ENCODE measurements at places on chromosomes 16 and 17.

- no peak for DNase-seq
Observed at GRCh38 chr17:41904242-41904841, 14.4 kb downstream of the ACLY start.

- DNase-seq = no peak
Observed at GRCh38 chr17:12637015-12637414, 28.7 kb upstream of the MYOCD start.

- DNase-seq = no peak
Observed at GRCh38 chr17:81991684-81992305, 14.4 kb downstream of the ASPSCR1 start.

DNA sequence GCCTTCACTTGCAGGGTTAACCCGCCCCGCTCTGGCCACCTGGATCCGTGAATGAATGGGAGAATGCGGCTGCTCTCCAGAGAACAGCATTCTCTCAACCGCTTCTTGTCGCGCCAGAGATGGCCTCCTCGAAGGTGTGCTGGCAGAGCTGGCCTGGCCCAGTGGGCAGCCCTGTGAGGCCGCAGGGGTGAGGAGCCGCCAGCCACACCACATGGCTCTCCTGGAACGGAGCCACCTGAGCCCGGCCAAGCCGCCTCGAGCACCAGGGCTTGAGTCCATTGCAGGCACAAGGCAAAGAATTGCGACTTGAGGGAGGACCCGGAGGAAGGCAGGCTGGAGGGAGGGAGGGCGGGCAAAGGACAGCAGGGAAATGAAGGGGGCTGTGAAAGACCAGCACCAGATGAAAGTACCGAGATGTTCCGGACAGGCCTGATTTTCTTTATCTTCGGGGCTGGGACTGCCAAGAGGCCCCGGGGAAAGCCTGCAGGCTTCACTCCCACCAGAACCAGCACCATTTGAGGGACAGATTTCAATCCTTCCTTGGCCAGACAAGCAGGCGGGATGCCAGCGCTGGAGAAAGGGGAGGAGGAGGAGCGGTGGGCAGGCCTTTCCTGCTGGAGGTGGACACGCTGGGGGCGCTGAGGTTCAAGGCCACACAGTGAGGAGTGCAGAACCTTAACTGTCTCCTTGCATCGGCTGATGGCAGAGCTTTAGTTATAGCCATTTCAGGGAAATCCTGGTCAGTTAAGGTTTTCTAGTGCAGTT is 69.4 kb downstream of the MRC2 start:
- DNase-seq = no peak

DNA sequence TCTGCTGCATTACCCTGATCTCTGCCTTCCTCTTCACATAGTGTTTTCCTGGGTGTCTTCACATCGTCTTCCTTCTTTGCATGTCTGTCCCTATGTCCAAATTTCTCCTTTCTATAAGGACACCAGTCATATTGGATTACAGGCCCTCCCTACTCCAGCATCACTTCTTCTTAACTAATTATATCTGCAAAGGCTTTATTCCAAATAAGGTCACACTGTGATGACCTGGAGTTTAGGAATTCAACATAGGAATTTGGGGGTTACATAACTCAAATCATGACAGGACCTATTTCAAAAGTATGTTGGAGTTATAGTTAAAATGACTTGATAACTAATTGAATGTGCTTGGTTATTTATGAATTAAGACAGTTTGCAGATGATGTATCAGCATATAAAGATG is 490.5 kb upstream of the ERCC4 start:
- DNase-seq = no peak

GRCh38 chr17:11140043-11140442 is 101.0 kb upstream of the SHISA6 start:
- no peak for DNase-seq

DNA sequence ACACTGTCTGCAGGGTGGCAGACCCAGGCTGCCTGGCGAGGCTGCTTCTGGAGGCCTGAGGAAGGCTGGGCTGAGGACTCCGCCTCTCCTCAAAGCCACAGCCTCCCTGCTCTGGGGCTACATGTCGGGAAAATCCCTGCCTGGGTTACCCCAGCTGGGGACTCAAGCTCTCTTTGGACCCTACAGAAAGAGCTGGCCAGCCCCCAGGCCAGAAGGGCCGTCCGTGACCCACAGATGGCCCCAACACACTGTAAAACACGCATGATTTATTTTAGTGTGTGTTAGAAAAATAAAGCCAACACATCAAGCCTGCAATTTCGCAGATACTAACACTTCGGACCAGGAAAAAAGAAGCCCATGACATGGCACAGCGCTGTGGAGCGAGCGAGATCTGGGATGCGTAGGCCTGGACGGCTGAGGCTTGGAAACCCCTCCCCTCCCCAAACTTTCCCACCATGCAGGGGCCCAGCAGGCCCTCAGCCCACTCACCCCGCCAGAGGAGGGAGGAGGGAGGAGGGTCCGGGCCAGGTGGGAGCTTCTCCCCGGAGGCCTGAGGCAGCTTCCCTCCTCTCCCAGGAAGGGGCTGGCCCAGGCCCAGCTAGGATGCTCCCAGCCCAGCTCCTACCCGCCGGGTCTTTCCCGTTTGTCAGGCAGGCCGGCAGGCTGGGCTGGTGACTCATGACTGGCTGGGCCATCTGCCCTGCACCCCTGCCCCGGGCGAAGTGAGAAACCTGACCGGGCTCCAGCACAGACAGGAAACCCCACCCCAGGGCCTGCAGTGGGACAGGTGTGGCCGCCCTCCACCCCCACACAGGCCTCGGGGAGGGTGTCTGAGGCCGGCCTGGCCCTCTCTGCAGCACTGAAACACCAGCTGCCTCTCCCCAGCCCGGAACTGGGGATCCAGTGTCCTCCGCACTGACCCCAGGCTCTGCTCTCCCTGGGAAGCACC is 34.1 kb upstream of the SLC38A10 start:
- DNase-seq = no peak

- DNase-seq = no peak
Observed at GRCh38 chr17:42286411-42287221, 1.7 kb upstream of the STAT5A start.

DNA sequence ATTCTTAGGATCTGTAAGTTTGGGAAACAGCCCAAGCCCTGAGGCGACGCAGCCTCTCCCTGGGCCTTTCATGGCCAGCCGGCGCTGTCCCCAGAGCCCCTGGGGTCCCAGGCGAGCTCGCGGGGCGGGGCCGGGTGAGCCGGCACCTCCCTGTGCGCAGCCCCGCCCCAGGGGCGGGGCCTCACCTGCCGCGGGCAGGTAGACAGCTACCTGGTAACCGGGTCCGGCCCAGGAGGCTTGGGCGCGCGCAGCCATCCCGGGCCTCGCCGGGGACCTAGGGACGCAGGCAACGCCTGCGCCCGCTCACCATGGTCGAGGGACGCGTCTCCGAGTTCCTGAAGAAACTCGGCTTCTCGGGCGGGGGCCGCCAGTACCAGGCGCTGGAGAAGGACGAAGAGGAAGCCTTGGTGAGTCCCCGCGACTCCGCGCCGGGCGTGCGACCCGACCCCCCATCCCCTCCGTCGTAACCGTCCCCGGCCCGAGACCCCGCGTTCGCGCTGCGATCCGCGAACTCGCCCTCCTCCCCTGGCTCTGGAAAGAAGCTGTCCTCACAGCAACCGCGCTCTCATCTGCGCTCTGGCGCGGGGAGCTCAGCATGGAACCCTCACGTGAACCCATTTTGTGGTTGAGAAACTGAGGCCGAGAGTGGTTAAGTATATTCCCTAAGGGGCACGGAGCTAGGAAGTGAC is at the start of gene ATP2C2:
Gene ATP2C2 (plus strand): TSS at position 231 of the 689 bp plus-strand sequence. CDS start 78 bp downstream, at position 309.
- no peak for DNase-seq

GRCh38 chr17:76736349-76737081 is 616 bp downstream of the SRSF2 start:
- peak; percentile 70 for DNase-seq

GRCh38 chr17:1714980-1715802 is 5.0 kb upstream of the TLCD2 start:
- no peak for DNase-seq

GRCh38 chr17:44776628-44777393 is 18.0 kb downstream of the ADAM11 start:
- DNase-seq = no peak

DNA sequence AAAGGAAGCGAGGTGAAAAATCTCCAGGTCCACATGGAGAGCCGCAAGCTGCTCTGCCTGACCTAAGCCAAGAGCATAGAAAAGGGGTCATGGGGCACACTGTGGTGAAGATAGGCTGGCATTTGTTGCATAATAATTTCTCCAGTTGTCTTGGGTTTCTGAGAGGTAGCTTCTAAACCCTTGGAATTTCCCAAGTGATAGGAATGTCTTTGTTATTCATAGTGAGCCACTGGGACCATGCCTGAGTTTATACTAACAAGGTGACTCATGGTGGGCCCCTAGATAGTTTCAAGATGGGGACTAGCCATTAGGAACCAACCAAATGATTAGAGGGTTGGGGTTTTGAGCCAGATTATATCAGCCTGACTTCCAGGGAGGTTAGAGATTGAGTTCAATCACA is 25.6 kb downstream of the SOST start:
- DNase-seq = no peak

- DNase-seq = no peak
Observed at GRCh38 chr17:66678827-66679226, 156.1 kb upstream of the CACNG5 start.

GRCh38 chr17:29349409-29349808 is 40.8 kb upstream of the TAOK1 start:
- no peak for DNase-seq

- DNase-seq = no peak
Observed at GRCh38 chr17:62739645-62740388, 68.3 kb downstream of the MARCHF10 start.

DNA sequence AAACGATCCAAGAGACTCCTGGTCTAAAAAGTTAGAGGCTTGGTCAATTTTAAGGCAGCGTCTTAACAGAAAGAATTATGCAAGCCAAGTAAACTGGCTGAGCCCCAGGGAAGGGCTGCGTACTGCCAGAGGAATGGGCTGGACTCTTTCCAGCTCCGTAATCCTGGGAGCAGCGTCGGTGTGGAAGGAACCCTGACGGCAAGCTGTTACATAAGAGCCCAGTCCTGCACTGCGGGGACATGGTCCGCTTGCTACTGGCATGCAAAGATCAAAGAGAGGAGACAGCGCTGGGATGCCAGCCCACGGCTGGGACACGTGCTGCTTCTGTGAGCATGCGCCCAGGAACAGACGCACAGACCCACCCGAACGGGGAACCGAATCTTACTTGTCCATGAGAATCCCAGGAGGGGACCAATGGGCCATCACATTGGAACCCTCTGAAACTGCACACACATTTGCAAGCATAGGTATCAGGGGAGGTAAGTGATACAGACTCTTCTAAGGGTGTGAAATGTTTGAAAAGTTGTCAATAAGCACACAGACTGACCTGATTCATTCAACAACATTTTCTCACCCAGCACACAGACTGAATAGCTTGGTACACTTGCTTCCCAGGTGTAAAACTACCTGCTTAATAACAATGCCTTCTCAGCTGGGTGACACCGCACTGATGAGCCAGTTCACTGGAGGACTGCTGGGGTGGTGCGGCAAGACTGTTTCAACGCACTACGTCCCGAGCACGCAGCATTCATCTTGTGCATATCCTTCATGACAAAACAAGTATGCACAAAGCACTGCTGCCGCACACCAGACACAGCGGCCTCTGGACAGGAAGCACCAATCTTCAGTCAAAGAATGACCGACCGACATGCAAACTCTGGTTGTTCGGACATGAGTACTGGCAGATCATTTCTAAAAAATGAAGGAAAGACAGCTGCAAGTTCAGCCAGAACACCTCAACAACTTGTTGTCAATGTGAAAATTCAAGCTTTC is 94.9 kb downstream of the ANKRD11 start:
- DNase-seq = no peak

GRCh38 chr17:78722246-78722761 is 59.8 kb downstream of the CYTH1 start:
- DNase-seq = peak; percentile 51

DNA sequence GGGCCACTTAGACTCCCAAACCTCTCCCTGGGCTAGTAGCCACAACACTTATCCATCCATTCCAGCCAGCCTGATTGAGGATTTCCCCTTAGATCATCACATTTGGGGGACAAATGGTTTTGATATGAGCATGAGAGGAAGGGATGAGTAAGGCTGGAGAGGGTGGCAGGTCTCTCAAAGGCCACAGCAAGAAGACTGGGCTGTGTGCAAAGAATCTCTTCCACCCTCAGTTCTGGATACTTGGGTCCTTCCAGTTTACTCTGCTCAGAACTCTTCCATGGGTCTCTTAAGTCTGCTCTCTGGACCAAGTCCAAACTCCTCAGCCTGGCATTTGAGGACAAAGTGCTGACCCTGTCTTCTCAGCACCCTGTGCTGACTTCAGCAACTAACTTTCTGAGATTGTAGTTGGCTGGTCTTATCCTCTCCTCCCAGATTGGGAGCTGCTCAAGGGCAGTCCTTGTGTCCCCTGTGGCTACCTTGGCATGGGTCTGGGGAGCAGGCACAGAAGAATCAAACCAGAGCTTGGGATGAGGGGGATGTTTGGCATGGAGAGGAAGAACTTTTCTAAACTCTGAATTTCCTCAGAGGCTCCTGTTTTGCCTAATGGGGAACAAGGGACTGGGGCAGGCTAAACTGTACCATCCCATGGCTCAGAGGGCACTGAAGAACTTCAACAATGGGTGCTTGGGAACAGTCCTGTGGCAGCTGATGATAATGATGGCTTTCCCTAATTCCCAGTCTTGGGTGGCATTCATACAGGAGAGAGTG is 3.1 kb upstream of the NFATC3 start:
- no peak for DNase-seq

DNA sequence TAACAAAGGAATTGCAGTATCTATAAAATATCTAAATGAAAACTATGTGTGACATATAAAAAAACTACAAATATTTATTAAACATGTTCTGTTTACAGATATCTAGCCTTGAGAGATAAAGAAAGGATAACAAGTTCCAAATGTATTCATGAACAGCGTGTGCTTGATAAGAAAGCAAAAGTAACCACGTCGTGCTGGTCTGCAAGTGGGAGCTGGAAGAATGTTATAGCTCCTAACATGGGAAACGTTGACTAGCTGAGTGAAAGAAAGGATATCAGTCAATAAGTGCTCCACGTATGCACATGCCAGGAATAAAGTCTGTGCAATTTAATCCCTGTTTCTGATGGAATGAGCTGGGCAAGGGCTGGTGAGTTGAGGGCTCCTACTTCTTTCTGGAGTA is 71.2 kb upstream of the CDYL2 start:
- DNase-seq = no peak

DNA sequence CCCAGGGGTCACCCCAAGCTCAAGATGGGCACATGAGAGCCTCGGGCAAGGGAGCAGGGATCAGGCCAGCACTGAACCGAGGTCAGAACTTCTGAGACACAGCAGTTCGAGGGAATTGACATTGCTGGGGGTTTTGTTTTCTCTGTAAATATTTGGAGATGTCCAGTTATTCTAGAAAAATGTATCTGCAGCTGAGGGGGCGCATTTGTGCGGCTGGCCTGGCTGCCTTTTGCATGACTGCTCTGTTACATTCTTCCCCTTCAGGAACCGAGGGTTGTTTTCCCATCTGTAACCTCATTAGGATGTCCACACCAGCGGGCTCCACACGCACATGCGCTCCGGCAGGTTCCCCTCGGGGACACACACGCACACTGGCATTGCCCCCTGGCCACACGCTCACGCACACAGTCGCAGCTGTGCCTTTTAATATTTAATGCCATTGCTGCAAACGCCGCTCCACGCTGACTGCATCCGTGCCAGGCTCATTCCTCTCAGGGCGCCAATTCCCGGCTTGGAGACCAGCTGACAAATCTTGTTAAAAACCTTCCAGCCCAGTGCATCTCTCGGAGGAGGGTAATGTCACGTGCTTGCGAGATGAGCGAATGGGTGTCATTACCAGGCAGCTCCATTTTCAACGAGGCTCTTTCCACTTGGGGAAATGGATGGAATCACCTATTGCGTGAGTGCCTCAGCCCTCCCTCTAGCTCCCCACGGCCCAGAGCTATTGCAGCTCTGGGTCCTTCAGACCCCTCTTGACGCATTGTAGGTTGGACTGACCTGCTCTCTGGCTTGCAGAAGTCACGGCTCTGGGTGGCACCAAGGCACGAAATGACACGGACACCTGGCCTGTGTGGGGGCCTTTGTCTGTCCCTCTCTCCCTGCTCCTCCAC is 13.1 kb downstream of the CCR7 start:
- no peak for DNase-seq

Data from GM20000 (cell line).